ENCODE measurements at places on chromosomes 3 and 15.

DNA sequence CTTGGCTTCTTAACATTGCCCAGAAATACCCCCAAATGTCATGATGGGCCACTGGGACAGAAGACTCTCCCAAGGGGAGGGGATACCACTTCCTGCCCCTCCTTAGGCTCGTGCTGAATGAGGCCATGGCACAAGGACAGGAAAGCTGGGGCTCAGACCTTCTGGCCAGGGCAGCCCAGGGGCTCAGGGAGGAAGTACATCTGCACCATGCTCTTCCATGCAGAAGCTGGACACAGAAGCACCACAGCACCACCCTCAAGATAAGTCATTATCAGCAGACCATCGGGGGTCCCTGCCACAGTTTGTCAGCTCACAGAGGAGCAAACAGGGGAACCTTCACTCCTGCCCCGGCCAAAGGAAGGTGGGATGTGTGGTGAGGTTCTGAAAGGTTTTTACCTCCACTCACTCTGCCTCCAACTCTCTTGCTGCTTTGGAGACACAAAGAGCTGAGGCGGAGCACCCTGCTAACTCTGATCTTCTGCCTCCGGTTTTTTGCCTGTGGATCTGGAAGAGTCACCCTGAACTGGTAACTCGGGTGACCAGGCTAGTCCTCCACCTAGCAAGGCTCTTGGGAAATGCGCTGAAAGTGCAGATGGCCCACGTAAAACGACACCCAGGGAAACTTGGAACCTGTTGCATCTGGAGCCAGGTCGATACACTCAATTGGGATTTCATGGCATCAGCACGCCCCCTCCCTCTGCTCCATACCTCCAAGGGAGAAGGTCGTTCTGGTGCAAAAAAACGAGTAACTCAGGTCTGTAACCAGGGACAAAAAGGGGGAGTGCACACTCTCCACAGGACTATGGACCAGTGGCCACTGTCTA lies 8.3 kb downstream of the BMF start:
- DNase-seq: no peak

- DNase-seq: no peak
These were observed 178.8 kb downstream of the MBNL1 start for GRCh38 chr3:152447511-152447910.

GRCh38 chr3:73504852-73505251 lies 119.9 kb downstream of the PDZRN3 start:
- DNase-seq: no peak

DNA sequence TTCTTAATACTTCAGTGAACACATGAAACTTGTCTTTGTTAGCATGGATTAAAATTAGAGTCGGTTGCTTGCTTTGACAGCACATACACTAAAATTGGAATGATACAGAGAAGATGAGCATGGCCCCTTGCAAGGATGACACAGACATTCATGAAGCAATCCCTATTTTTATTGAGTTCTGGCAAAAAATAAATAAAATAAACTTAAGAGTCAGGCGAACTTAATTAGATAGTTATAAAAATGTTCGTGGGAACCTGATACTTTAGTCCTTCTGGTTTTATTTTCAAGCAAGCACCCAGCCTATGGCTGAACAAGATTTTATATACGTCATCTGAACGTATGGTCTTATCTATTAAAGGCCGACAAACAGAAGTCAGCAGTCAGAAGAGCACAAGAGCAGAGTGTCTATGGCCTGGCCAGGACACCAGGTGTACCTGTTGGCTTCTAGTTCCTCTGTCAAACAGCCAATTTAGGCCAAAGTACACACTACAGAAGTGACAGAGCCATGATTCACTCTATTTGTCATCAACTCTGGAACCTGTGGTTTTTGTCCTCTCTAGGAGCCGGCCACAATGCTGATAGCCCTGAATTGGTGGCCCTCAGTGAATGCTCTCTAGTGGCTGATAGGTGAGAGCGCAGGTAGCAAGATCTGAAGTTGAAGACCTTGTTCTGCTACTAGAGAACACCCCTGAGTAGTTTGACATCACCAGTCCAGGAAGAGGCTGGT lies 64.3 kb downstream of the LEO1 start:
- no peak for DNase-seq

DNA sequence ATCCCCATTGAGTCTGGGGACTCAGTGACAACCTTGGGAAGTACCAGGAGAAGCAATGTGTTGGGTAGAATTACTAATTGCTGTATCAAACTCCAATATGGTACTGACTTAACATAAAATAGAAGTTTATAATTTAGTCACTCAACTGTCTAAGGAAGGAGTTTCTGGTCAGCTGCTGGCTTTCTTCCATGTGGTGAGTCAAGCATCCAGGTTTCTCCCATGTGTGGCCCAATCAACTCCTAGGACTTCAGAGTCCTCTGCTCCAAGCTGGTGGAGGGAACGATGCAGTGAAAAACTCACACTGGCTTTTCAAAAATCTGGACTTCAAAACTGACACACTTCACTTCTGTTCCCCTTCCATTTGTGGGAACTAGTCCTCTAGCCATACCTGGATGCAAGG lies 25.2 kb downstream of the WNT5A start:
- no peak for DNase-seq

DNA sequence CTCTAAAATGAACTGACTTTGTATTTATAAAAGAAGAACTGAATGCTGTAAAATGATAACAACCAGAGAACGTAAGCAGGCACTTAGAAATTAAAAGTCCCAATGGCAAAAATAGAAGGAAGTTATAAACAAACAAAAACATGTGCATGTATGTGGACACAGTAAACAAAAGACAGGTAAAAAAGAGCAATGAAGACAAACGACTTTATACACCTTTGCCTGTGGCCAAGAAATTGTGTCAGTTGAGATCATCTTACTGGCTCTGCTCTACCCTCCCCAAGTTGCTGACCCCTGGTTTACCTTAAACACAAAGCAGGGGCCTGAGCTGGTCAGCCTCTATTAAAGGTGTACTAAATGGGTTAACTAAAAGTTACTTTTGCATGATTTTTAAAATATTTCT lies 41.7 kb upstream of the GP5 start:
- no peak for DNase-seq

GRCh38 chr15:80183886-80184285 lies 31.1 kb downstream of the FAH start:
- no peak for DNase-seq

DNA sequence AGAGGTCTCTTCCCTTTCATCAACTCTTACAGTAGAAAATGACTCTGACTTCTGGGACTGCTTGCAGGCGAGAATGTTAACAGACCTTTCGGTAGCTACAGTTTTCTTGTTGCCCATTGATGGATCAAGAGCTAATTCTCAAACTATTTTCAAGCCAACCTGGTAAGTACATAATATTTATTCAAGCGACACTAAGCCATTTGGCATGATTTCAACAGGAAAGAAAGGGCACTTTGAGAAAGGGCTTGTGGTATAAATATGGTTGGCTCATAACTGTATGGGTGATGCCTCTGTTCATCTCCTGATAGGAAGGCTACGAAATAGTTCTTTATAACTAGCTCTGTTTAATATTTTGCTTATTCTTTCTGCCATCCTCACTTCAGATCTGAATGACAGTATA lies 196.2 kb upstream of the CNTN4 start:
- DNase-seq: no peak

GRCh38 chr15:66948294-66948693 lies 117.1 kb upstream of the SMAD3 start:
- no peak for DNase-seq

GRCh38 chr3:164458986-164459385 lies 619.3 kb downstream of the SI start:
- DNase-seq: no peak

DNA sequence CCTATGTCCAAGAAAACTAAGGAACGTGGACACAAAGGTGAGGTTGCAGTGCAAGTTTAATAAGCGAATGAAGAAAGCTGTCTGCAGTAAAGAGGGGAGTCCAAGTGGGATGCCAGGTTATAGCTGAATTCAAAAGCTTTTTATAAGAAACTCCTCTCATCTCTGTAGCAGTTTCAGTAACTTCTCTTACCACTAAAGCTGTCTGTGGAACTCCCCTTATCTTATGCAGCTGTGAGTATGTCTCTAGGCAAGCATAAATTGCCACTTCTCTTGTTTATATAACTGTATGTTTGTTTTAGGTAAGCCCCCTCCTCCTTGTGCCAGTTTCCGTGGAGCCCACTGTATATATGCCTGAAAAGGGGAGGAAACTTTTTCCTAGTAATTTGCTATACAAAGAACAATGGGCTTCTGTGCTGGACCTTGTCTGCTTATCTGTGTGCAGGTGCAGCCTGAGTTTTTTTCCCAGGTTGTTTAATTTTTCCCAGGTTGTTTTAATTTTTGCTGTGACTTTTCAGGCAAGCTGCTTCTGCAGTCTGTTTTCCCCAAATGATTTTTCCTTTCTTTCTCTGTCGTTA lies 875.1 kb upstream of the EPHA6 start:
- DNase-seq: no peak

- no peak for DNase-seq
These were observed 121.1 kb downstream of the OXSM start for GRCh38 chr3:25910997-25911396.

- DNase-seq: no peak
These were observed 397.0 kb upstream of the WNT5A start for GRCh38 chr3:55884066-55884465.

DNA sequence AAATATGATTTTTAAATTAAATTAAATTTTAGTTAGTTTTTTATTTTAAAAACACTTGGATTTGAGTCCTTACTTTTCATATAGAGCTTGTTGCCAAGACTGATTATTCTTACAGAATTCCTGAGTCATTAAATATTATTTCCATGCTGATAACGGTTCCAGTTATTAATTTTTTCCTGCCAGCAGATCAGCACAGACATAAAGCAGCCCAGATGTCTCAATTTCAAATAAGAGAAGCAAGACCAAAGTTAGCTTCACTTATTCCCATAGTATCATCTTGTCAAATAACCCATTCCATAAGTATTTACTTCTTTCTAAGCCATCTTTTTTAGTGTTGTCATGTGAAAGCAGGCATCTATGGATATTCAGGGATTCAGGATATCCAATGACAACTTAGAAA lies 75.3 kb downstream of the SSR3 start:
- DNase-seq: no peak

- no peak for DNase-seq
These were observed 57.4 kb upstream of the ULK4 start for GRCh38 chr3:42019144-42019952.

DNA sequence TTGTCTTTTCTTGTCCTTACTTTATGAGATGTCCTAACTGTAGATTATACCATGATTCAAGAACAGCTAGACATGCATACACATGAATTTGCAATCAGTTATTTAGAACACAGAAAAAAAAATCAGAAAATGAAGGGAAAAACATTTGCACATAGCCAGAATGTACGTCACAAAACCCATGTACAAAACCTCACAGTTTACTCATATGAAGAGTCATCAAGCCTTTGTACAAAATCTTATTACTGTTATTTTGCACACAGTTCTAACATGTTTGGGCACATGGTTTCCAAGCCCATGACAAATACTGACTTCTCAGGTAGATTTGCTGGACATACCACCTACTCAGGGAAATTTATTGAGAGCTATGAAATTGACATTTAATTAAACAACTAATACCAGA lies 48.2 kb downstream of the MAP3K13 start:
- DNase-seq: no peak

GRCh38 chr3:45704301-45704943 lies 15.2 kb downstream of the SACM1L start:
- DNase-seq: no peak

DNA sequence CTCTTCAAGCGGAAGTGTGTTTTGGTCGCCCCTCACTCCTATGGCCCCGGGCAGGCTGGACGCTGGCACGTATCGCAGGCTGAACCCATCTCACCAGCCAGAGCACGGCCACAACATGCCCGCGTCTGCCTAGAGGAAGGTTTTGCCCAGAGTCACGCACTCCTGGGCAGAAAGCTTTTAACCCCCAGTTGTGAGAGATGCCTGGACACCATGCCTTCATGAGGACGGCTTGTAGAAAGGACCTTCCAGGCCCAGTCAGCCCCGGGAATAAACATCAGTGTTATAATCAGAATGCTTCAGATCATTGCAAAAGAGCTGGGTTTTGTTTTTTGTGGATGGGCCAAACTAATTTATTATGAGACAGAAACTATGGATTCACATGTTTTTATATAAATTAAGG lies 16.5 kb downstream of the CYFIP1 start:
- DNase-seq: no peak

DNA sequence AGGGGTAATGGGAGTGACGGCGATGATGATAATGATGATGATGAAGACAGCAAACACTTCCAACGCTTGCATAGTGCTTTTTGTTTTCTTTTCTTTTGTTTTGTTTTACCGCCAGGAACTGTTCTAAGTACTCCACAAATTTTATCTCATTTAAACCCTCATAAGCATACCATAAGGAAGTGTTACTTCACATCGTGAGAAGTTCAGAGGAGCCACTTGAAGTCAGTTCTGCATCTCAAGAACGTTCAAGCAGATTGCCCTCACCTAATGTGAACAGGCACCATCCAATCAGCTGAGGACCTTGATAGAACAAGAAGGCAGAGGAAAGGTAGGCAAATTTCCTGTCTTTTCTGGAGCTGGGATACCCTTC lies 104.1 kb downstream of the LSM3 start:
- no peak for DNase-seq

DNA sequence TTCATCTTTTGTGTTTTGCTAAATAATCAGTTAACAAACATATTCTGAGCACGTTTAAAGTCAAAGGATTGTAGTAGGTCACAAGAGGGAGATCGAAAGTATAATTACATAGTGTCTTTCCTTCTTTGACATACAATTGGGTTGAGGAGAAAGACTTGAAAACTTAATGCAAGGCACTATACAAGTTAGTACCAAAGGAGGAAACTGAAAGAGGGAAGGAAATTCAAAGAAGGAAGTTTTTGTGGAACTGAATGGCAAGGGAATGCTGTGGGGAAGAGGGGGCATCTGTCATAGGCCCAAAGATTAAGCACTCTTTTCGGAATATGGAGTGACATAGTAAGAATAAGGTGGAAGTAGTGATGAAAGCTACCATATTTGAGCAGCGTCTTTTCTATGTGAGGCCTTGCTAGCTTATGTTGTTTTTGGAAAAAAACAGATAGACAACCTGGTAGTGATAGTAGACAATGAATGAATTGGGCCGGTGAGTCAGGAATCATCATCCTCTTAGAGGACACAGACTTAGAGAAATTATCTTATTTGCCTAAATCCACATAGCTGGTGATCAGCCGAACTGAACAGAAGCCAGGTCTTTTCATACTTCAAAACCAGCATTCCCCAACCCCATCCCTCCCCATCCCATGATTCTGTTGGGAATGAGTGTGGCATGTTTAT lies 10.2 kb downstream of the MBNL1 start:
- DNase-seq: no peak

GRCh38 chr3:131960324-131960723 lies 74.5 kb downstream of the CPNE4 start:
- DNase-seq: no peak

DNA sequence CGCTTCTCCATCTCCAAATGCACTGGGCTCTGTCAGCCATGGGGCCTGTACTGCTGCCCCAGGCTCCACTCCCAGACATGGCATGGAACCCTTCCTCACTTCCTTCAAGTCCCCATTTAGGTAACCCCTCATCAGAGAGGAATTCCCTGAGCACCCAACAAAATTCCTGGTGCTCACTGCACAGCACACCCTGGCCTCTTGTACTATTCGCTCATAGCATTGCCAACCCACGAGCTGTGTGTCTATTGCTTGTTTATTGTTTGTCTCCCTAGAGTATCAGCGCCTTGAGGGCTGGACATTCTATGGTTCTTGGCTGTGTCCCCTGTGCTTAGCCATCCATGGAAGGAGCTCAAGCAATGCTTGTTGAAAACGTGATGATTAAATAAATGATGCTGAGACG lies 46.1 kb upstream of the SLCO2A1 start:
- no peak for DNase-seq

All from AG04449 (cell line).